NCI-H187 (cell line): ENCODE measurements at places on chromosomes 6 and 20.

- DNase-seq = no peak
Observed at GRCh38 chr20:57483287-57484050, 41.5 kb downstream of the CTCFL start.

DNA sequence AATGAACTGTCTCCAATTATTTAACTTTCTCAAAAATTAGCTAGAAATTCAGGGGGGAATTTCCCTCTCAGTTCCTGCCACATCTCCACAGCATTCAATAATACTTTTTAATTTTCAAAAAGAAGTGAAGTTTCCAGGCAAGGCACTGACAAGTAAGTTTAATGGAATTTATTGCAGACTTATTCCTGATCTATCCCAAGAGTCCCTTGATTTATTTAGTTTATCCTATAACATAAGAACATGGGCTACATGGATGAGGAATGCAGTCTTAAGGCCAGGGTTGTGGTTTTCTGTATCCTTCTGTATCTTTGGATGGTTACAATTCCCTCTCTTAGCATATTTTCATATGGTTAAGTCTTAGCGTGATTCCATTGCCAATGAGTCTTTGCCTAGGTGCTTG, 126.5 kb downstream of the TSHZ2 start:
- DNase-seq = no peak

- DNase-seq = no peak
Observed at GRCh38 chr20:24586523-24586840, 117.1 kb downstream of the SYNDIG1 start.

DNA sequence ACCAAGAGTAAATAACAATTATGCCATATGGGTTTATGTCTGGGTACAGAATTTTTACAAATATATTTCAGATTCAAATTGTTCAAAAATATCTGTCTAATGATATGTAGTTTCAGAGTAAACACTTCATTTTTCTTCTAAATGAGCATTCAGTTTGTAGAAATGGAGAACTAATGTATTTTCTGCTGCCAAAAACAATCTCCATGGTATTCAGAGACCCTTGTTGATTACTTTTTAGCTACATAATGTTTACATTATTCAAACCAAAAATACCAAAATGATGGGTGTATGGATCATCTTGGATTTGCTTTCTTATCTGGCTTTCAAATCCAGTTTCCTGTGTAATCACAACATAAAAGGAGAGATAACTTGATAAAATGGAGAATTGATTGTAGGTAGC, 576.0 kb upstream of the CDH4 start:
- DNase-seq = no peak

GRCh38 chr6:15400572-15401004, 154.7 kb downstream of the JARID2 start:
- no peak for DNase-seq

DNA sequence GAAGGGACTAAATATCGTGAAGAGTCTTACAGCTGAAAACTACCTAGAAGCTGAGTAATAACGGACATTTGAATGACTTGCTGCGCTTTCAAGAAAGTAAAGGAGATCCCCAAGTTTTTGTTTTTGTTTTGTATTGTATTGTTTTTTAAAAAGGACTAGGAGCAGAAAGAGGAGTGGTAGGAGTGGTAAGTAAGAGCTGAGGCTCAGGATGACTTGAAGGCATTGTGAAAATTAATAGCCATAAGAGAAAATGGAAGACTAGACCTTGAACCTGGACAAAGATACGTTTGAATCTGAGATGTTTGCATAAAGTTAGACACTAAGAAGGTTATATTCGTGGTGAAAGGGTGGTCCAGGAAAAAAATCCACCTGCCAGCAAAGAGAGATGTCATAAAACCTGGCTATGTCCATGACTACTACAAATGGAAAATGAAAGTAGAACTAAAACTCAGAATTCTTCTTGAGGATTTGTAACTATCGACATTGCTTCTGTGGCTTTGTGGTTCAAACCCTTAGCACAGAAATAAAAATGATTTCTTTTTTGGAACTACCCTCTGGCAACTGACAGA, 824.8 kb upstream of the FLRT3 start:
- no peak for DNase-seq

DNA sequence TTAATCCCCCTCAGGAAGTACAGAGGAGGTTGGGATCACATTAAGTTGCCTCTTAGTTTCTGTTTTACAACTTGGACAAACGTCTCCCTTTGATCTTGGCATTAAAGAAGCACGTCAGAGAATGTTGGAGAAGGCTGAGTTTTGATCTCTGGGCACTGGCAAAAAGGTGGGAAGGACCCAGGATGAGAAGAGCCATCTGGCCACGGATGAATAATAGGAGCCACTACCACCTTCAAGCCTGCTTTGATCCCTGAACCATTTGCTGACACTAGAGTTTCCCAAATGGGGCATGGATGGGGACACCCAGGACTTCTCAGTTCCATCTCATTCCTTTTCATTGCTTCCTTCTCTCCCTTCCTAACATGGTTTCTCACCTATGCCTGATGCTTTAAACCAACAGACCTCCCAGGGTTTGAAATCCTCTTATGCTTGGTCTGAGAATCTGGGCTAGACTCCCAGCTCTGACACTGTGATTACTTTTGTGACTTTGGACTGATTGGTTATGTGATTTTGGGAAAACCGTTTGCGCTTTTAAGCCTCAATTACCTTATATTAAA, 5.8 kb downstream of the TM9SF4 start:
- no peak for DNase-seq

DNA sequence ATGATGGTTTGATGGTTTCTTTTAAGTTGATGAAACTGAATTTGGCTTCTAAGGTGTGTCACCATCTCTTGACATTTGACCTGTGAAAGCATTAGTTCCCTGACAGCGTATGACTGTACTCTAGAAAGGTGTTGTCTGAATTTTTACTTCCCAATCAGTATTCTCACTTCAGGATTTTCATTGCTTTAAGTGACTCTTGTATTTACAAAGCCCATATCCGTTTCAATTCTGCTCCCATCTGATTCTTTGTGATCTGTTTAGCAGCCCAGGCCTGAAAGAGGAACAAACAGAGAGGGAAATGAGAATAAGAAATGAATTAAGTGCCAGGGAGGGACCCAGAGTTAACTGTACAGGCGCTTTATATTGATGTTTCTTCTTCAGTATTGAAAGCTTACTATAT, 73.7 kb downstream of the FARS2 start:
- DNase-seq = no peak

- DNase-seq = no peak
Observed at GRCh38 chr6:46690141-46690755, 2.6 kb downstream of the TDRD6 start.

GRCh38 chr6:55694148-55694547, 115.2 kb upstream of the HMGCLL1 start:
- no peak for DNase-seq

DNA sequence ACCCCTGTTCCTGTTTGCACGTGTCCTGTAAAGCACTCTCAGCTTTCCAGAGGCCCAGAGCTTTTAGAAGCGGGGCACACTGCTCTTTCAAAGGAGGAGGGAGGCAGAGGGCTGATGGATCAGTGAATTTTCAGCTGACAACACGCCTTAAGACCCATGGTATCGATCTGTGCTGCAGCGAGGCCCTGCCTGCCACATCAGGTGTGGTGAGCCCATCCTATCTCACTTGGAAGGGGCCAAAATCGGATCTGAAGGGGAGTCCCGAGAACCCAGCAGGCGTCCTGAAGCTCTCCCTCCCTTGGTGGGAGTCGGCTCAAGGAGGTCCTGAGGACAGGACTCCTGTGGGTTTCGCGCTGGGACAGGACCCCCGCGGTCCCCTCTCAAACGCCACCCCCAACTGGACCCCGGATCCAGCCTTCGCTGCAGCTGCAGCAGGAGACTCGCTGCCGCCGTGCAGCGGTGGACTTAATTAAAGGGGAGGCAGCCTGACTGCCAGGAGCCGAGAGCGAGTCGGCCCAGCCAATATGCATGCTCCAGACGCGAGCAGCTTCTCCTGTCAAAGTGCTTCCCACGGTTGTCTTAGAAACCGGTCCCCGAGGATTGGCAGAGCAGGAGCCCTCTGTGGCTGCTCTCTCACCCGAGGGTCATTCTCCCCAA, 580.0 kb upstream of the ZNF337 start:
- DNase-seq = no peak

DNA sequence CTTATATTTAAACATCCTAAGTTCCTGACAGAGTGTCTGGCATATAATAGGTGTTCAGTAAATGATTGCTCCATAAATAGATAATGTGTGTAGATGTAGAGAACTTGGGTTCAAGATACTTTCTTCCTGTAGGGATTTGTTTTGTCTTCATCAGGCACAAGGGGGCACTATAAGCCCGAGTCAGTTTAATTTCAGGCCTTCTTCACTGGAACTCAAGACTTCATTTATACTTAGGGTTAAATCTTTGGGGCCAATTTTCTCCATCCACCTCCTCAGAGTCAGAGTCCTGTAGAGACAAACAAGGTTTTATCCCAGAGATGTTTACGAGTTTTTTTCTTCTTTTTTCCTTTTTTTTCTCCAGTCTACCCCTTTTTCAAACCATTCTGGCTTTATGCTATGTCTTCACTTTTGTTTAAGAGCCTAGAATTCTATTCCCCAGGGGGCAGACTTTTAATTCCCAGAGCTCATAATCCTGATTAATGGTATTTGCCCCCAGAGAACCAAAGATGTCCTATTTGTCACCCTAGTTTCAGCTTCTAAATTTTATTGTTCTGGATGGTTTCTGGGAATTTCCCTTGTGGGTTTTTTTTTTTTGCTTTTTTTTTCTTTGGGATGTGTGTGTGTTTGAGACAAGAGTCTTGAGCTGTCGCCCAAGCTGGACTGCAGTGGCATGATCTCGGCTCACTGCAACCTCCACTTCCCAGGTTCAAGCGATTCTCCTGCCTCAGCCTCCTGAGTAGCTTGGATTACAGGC, 88.4 kb downstream of the HFE start:
- DNase-seq = no peak

- DNase-seq = no peak
Observed at GRCh38 chr6:156154896-156155295, 622.3 kb upstream of the ARID1B start.

- no peak for DNase-seq
Observed at GRCh38 chr6:125773387-125774341, 17.1 kb upstream of the NCOA7 start.

DNA sequence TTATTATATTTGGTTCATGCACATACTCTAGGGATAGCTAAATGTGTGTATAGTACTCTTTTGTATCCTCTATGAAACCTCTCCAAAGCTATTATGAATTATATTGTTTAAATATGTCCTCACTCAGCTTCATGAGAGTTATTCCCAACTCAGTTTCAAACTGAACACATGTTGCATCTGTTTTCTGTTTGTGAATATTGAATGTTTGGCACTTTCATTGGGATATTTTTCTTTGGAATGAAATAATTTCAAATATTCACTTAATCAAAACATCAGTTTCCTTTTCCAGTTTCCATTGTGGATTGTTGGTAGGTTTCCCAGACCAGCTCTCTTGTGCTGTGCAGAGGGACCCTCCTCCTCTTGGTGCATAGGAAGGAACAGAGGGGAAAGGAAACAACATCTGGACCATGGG, 46.6 kb downstream of the HDAC2 start:
- DNase-seq = no peak

DNA sequence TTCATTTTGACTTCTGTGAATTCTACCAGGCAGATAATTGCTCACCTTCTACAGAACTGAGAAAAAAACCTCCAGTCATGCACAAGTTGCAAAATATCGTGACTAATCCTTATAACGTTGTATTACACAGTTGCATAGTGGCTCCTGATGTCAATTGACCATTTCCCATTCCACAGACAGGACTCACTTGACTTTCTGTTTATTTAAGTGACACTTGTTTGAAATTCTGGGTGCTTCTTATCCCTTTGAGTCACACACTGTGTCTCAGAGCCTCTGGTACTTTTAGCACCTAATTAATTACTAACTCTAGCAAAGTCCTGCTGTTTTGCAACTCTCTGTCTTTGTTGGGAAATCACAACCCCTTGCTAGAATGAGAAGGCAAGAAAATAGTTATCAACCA, 16.2 kb upstream of the RSPO3 start:
- no peak for DNase-seq

DNA sequence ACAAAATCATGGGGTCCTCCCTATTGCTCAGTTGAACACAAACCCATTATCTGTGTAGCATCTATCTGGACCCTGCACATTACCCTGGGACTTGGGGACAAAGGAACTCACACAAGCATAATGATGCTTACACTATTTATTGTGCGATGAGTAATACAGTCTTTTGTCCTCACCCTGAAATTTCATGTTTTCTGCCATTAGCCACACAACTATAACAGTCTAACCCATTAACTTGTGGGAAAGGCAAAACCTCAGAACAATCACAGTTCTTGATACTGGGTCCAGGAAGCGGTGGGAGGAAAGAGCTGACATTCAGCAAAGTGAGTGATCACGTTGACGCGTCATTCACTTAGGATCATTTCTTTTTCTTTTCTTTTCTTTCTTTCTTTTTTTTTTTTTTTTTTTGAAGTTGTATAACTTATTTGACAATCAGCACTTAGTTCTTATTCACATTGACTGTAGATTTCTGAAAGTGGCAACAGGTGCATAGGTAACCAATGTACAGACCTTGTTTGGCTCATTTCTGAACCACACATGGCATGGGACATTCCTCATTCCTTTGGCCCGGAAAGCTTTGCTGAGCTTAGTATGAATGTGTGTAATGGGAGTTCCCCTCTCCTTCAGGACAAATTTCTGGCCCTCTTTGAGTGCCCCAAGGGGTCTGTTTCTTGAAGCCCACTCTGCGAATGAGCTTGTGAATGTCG, 94.8 kb upstream of the CNKSR3 start:
- DNase-seq = no peak
